ENCODE measurements at places on chromosomes 16 and 17. TPM values are rescaled to one million over a fixed set of nuclear protein-coding genes. Genes with fewer than 3 reads are reported as not detected.
A peak's percentile ranks its signal among the peaks of the same experiment; 100 is the strongest.

Gene CX3CL1
- total RNA-seq, result 7.1 TPM

Gene GNAO1
- 2.6 TPM for total RNA-seq

Gene HSPB9
- total RNA-seq, result not detected

Gene TEKT1
- total RNA-seq, result not detected

Gene KCNAB3
- total RNA-seq, result 1.6 TPM

Gene PTGES3L
- total RNA-seq, result not detected

Gene TAC4
- total RNA-seq, result not detected

Gene NTN3
- not detected for total RNA-seq

Gene KCNJ12
- total RNA-seq, result 3.2 TPM

Gene GUCY2D
- 0.12 TPM for total RNA-seq

GRCh38 chr16:72480911-72481310 lies 309.0 kb upstream of the PMFBP1 start:
- DNase-seq, result no peak

DNA sequence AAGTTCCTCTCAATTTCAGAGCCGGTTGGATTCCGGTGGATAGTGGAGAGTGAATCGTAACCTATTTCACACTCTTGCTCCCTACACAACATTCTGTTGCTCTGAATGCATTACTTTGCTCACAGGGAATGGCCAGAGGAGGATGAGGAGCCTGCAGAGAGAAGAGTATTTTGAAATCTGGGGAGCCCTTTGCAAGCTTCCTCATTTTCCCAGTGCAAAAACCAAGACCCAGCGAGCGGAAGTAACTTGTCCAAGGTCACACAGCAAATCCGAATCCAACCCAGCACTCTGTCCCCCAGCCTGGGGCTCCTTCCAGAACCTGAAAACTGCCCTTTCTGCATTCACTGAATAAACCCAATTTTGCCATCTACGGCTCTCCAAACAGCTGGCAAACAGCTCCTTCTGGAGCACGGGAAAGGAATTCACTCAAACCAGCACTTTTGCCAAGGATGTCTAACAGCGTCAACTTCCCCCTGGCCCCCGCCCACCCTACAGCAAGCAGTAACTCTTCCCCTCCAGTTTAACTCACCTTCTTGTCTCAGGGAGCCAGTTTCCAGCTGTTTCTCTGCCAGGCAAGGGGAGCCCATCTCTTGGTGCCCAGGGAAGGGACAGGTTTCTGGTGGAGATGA lies 557 bp downstream of the KCNG4 start:
- no peak for DNase-seq

DNA sequence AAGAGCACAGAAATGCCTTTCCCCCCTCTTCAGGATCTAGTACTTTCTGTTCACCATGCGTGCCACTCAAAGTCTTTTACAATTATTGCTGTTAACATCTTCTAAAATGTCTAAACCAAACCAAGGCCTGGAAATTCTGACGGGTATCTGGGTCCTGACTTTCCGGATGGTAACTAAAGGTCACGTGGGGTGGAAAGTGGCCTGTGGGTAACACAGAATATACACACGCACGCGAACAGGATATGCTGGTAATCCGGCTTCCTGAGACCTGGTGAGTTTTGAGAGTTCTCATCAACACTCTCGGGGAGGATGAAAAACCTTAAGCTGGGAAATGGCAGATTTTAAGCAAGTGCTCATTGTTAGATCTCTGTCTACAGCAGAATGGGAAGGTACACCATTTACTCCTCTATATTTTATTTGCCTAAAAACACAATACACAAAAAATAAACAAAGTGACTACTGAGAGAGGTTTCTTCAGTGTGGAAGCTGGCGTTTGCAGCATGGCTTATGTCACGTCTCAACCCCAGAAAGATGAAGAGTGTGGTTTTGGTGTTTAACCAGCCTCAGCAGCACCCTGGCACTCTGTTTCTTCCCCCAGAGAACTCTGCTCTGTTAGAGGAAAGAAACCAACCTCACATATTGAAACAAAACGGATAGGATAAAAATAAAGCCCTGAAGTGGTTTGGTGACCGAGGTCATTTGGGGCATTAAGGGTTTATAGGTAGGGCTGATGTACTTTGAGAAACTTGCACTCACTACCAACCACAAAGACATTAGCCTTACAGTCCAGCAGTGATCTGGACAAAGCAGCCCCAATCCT lies 37.3 kb downstream of the SMG6 start:
- no peak for DNase-seq

GRCh38 chr16:21192991-21193390 lies 18.4 kb downstream of the ZP2 start:
- DNase-seq, result no peak

DNA sequence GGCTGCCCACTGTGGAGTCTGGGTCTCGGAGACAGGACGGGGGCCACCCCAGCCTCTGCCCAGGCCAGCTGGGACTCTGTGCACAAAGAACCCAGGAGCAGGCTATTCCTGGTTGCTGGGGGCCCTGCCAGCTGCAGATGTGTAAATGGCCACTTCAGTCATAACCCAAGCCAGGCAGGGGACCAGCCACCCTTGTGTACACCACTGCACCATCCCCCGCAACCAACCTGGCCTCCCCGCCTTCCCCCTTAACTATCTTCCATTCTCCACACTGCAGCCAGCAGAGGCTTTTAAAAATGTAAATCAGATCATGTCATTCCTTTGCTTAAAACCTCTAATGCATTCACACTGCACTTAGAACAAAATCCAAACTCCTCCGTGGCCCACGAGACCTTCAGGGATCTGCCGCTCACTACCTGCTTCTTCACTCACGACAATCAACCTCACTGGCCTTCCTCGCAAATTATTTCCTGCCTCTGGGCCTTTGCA lies 28.3 kb downstream of the RTN4RL1 start:
- no peak for DNase-seq

DNA sequence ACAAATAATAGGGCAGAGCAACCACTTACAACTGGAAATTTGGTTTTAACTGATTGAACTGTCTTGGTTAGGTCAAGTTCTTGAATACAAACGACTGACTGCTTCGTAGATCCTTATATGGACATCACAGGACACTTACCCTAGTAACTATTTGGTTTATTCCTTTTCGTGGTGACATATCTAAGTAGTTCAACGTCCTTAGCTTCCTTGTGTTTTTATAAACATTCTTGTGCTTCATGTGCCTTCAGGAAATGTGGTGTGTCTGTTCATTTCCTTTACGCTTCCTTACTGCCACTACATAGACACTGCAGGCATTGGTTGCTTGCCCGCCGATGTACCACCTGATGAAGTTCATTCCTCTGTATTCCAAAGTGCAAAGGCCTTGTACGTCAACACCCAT lies 59.3 kb downstream of the USP10 start:
- no peak for DNase-seq

DNA sequence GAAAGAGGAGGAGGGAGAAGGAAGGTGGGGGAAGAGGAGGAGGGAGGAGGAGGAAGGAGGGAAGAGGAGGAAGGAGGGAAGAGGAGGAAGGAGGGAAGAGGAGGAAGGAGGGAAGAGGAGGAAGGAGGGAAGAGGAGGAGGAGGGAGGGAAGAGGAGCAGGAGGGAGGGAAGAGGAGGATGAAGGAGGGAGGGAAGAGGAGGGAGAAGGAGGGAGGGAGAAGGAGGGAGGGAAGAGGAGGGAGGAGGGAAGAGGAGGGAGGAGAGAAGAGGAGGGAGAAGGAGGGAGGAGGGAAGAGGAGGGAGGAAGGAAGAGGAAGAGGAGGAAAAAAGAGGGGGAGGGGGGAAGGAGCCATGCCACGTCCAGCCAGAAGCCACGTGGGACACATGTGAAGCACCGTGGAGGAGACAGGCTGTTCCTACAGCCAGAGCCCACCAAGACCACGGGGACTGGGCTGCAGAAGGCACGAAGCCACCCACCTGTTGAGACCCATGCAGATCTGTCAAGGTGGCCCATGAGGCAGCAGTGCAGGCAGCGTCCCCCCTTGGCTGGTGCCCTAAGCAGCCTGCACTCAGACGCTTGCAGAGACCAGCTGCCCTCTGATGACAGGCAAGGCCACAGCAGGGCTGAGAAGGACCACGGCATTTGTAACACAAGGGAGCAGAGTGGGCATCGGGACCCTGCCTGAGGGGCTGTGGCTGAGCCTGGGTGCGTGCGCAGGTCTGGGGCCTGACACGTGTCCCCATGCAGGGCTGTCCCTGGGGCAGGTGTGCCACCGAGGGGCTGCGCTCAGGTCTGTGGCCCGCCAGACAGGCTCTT lies 10.3 kb downstream of the NDUFAF8 start:
- DNase-seq, result no peak

DNA sequence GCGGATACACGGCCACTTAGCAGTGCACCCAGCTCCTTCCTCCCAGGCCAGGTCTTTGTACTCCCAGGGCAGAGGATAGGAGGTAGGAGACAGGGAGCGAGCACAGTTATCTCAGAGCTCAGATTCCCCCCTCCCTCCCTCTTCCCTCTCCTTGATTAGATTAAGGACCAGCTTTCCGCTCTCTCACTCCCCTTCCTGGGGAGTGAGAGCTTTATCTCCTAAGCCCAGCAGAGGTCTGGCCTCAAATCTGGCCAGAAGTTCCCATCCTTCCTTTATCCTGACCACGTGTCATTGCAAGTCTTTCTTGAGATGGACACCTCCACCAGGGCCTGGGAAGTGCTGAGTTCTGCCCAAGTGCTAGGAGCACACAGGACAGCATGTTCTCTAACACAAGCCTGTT lies 5.1 kb downstream of the ARL4D start:
- no peak for DNase-seq

GRCh38 chr16:78499399-78499798 lies 399.9 kb downstream of the WWOX start:
- no peak for DNase-seq

- no peak for DNase-seq
Measured at GRCh38 chr17:67052720-67053437, 8.5 kb downstream of the CACNG1 start.

GRCh38 chr17:14926526-14927122 lies 338.5 kb downstream of the PMP22 start:
- DNase-seq, result no peak

- DNase-seq, result no peak
Measured at GRCh38 chr17:41580687-41581365, 5.9 kb downstream of the KRT14 start.

- no peak for DNase-seq
Measured at GRCh38 chr16:81275795-81276194, 37.3 kb downstream of the BCO1 start.

- no peak for DNase-seq
Measured at GRCh38 chr17:65772989-65773388, 211.5 kb upstream of the AXIN2 start.

DNA sequence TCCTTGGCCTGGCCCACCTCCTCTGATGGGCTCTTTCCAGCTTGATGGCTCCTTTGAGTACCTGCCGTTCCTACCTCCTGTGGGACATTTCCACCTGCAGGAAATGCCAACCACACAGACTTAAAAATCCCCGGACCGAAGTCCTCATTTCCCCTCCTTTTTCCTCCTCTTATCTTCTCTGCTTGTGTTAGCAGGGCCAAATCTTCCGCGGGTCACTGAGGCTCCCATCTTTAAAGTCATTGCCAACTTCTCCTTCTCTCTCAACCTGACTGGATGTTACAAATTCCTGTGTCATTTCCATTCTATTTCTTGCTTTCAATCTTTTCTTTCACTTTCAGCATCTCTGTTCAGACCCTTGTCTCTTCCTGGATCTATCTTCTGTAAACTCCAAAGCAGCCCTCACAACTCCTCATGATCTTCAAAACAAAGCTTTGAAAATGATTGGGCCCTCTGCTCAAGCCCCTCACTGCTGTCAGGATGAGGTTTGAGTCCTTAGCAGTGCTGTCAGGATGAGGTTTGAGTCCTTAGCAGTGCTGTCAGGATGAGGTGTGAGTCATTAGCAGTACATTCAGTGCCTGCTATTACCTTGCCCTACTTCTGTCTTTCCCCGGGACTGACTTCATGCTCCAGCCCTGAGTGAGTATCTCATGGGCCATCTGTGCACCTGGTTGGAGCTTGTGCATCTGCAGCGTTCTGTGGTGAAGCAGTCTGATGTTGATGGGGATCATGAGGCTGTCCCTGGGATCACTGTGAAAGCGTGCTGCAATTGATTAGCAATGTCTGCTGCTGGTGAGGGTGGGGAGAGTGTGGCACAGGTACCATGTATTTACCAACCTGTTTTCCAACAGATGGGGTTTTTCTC lies 100.1 kb downstream of the IRF8 start:
- DNase-seq, result no peak

DNA sequence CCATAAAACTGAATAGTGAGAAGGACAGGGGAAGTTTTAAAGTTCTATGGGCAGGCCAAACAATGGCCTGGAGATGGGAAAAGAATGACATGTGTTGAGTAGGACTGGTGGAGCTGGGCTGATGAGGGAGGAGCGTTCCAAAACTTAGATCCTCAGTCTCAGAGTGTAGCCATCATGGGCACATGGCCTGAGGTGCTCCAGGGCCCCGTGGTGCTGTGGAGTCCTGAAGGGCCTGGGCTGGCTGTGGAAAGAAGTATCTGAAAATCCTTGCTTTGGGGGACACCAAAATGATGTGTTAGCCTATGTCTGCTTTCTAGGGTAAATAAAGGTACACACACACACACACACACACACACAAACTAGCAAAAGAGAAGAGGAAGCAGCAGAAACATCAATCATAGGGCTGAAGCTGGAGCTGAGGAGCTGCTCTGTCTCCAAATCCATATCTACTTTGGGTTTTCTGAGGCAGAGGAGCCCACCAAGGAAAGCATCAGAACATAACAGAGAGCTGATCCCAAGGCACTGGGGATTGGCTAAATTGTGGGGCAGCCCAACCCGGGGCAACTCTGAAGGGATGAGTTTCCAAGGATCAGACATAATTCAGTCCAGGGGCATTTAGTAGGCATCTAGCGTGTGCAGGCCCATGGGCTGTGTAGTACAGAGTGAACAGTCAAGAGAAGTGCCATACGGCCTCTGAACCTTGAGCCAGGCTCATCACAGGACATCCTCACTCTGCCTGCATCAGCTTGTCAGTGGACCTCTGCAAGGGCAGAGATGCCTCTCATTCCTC lies 85.2 kb downstream of the C16orf78 start:
- peak; percentile 8 for DNase-seq

All from omental fat pad (tissue), 4 donors.